Astrocyte (in vitro differentiated cells and primary cell): ENCODE measurements at places on chromosomes 5 and 9.
A peak's percentile ranks its signal among the peaks of the same experiment; 100 is the strongest.

- no peaks in the 10 kb centered on the region for H3K4me1 ChIP-seq
- DNase-seq: no peak
- H3K27ac ChIP-seq: no peak overlapping the region
- no peaks in the 10 kb centered on the region for H3K27me3 ChIP-seq
- H3K4me3 ChIP-seq: no peak overlapping the region
Observed at GRCh38 chr5:42807722-42808447, 3.8 kb downstream of the SELENOP start.

GRCh38 chr5:169971780-169972179 lies 8.5 kb downstream of the INSYN2B start:
- H3K36me3 ChIP-seq: peaks cover 4% of the 10 kb centered on the region
- H3K4me3 ChIP-seq: no peak overlapping the region
- H3K4me1 ChIP-seq: peaks cover 40% of the 10 kb centered on the region
- H3K27ac ChIP-seq: peak overlapping the region; percentile 80
- no peak for DNase-seq
- no peaks in the 10 kb centered on the region for H3K27me3 ChIP-seq

- H3K4me3 ChIP-seq: no peak overlapping the region
- H3K36me3 ChIP-seq: peaks cover 32% of the 10 kb centered on the region
- no peak for DNase-seq
- no peaks in the 10 kb centered on the region for H3K27me3 ChIP-seq
Observed at GRCh38 chr5:109374625-109375024, 35.1 kb downstream of the PJA2 start.

GRCh38 chr5:10452768-10453331 lies 11.2 kb downstream of the ROPN1L start:
- no peaks in the 10 kb centered on the region for H3K27me3 ChIP-seq
- no peak overlapping the region for H3K4me3 ChIP-seq
- DNase-seq: peak; percentile 84

DNA sequence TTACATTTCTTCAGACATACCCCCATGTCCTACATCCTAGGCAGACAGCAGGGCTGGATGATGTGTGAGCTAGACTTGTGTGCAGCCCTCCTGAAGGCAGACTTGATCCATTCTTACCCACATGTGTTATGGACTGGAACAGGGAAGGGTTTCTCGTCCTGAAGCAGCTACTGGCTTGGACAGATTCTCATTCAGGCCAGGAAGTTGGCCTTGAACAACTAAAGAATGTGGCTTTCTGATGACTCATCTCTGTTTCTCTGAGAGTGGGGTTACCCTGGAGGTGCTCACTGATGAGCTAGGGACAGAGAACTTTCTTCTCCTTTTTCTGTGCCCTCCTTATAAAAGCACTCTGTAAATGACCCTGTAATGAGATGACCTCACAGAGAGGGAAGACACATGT lies 246.5 kb downstream of the PCSK5 start:
- H3K27me3 ChIP-seq: no peaks in the 10 kb centered on the region
- H3K4me1 ChIP-seq: peaks cover 5% of the 10 kb centered on the region
- H3K27ac ChIP-seq: no peak overlapping the region
- no peak overlapping the region for H3K4me3 ChIP-seq
- peak; percentile 70 for DNase-seq

DNA sequence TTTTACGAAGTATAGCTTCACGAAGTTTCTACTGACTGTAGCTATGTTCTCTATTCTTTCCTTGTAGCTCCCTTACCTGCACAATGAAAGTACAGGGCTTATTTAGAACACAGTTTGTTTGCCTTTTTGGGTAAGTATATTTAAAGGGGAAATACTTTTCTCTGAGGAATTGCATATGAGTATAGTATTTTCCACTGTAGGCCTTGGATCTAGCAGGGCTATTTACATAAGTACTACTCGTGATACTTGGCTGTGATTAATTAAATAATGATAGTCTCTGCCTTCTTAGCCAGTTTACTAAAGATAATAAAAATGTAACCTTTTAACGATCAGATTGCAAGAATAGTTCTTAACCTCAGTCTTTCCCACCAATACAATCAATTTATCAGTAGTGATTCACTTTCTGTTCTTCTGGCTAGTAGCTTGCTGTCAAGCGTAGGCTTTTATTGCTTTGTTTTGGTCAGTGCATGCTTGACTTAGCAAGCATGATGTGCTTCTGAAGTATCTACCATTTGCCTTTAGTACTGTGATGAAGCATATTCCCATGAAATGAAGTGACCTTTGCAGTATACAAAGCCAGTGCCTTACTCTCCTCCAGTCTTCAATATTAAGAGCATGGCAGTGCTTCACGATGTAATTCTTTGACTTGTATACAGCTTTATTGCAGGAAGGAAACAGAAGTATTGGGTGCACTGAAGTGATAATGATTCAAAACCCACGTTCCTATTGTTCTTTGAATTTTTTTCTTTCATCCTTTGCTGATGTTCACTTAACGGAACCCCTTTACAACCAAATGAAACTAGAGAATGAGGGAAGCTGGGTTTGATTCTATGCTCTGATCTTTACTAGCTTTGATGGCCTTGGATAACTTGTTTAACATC lies 64.2 kb downstream of the SLC44A1 start:
- H3K27ac ChIP-seq: no peak overlapping the region
- H3K4me1 ChIP-seq: no peaks in the 10 kb centered on the region
- H3K27me3 ChIP-seq: no peaks in the 10 kb centered on the region
- peak; percentile 55 for DNase-seq
- H3K4me3 ChIP-seq: no peak overlapping the region

- peaks cover 95% of the 10 kb centered on the region for H3K4me1 ChIP-seq
- no peaks in the 10 kb centered on the region for H3K36me3 ChIP-seq
- no peaks in the 10 kb centered on the region for H3K27me3 ChIP-seq
- peak; percentile 85 for DNase-seq
Observed at GRCh38 chr5:14184725-14185124, 41.6 kb downstream of the TRIO start.

DNA sequence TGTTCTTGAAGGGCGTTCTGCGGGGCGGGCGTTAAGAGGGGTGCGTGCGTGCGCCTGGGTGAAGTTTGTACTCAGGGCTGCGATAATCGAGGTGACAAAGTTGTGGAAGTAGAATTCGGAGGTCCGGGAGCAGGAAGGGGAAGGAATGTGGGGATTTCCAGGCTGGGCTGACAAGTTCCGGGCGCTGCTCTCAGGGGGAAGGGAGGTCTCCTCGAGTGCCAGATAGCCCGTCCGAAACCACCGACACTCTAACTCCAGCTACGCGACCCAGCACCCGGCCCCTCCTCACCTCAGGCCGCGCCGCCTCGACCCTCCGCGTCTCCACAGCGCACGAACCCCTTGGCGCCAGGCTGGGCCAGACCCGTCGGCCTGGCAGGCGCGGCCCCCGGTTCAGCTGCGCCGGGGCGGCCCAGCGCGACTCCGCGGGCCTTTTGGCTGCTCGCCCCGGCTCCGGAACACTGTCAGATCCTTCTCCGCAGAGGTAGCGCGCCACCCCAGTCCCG lies at the start of gene IL6ST:
Gene IL6ST, minus strand, starts transcription at position 469 of the 503 bp plus-strand sequence. CDS start 18,685 bp downstream, outside the sequence.
- DNase-seq: peak; percentile 70
- no peaks in the 10 kb centered on the region for H3K27me3 ChIP-seq
- H3K27ac ChIP-seq: peak within 1 kb of the TSS; percentile 97
- no peaks in the 10 kb centered on the region for H3K36me3 ChIP-seq
- peak within 1 kb of the TSS; percentile 91 for H3K4me3 ChIP-seq

DNA sequence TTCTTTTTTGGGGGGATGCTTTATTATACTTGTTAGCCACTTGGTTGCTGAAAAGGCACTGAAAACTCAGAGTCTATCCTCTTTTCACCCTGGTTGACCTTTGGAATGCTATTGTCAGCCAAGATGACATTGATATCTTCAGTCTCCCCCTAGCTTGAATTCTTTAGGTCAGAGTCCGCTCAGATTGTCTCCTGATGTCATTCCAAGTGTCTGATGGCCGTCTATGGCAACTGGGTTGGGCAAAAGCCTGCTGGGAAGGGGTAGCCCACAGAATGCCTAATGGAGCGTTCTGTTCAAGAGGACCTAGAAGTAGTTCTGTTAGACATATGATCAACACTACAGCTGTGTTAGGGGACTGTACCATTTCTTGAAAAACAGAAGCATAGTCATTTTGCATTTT lies 9.7 kb upstream of the MEF2C start:
- no peak overlapping the region for H3K27ac ChIP-seq
- no peaks in the 10 kb centered on the region for H3K36me3 ChIP-seq
- H3K27me3 ChIP-seq: no peaks in the 10 kb centered on the region
- DNase-seq: no peak
- no peak overlapping the region for H3K4me3 ChIP-seq

DNA sequence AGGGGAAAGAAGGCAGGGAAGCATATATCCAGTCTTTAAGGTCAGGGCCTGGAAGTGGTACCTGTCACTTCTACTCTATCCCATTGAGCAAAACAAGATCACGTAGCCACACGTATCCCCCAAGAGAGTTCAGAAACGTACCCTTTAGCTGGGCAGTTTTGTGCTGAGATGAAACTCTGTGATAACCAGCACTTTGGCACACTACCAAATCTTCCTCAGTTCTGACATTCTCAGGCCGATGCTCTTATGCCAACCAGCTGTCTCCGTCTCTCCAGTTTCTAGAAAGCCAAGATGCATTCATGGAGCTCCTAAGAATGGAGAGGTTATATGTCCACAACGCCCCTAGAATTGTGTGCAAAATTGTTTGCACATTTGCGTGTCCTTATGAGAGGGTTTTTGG lies 176.6 kb upstream of the MSX2 start:
- H3K4me3 ChIP-seq: no peak overlapping the region
- H3K27ac ChIP-seq: no peak overlapping the region
- DNase-seq: no peak
- H3K4me1 ChIP-seq: no peaks in the 10 kb centered on the region
- H3K36me3 ChIP-seq: no peaks in the 10 kb centered on the region
